ENCODE measurements at places on chromosomes 7 and 10. TPM values are rescaled to one million over a fixed set of nuclear protein-coding genes. Genes with fewer than 3 reads are reported as not detected.

DNA sequence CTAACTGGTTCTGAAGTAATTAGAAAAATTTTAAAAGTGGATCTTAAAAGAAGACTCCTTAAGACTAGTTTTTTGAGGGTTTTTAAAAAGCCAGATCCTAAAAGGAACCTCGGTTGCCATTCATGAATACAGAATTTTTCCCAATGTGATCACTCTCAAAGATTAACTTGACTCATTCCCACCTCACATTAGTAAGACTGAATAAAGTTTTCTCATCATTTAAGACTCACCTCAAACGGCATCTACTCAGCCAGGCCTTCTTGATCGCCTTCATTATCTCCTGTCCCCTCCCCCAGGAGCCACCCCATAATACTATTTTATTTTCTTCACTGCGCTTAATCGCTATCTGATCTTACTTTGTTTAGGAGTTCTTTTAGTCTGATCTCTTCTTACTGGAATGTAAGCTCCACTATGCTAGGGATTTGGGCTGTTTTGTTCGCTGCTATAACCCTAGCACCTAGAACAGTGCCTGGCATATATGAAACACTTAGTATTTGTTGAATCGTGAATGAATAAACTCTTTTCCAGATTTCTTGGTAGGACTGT, 55.9 kb upstream of the PCGF5 start:
- DNase-seq: no peak

NXPH1 gene
- polyA plus RNA-seq: not detected

WNT8B gene
- polyA plus RNA-seq: not detected

GPR22 gene
- polyA plus RNA-seq: not detected

- no peak for DNase-seq
Measured at GRCh38 chr7:140347218-140347617, 51.1 kb downstream of the SLC37A3 start.

DNA sequence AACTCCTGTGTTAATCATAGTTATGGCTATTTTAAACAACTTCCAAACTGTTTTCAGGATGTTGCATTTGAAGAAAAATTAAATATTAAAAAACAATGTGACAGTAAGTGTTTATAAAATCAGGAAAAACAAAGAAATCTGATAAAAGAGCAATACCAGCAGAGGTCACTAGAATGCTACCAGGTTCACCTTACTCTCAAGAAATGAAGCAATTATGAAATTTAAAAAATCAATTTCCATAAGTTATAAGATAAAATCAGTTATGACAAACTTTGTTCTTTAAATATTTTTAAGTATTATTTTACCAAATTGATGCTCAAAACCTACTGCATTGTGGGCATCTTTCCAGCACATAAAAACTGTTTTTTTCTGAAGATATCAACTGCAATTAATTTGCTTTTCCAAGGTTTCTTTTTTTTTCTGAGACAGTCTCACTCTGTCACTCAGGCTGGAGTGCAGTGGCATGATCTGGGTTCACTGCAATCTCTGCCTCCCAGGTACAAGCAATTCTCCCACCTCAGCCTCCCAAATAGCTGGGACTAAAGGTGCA, 50.7 kb upstream of the RHEB start:
- DNase-seq: no peak

PRPS1L1 gene
- polyA plus RNA-seq: not detected

LRRC61 gene
- polyA plus RNA-seq: 13.9 TPM

DNA sequence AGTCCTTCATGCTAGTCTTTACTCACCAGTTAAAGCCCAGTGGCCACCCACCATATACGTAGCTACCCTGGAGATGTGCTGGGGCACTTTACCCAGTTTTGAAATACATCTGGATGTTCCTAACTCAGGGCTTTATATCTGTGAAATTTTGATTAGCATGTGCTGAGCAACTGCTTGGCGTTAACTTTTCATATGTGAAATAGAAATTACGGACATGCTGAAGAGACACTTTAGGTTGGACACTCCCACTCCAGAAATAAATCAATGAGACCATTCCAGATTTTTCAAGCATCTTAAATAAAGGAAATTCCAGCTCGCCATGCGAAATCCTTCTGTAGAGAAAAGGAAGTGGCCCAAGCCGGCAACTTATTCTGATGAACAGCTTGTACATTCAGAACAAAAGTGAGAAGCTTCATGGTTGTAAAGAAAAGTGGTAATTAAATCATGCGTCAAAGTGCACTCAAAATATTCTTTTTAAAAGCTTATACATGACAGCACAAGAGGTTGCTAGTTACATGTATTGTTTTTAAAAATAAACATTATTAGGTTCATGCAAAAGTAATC, 153.5 kb upstream of the ITGB1 start:
- DNase-seq: no peak

GRCh38 chr10:102400076-102400475, 4.6 kb downstream of the NFKB2 start:
- no peak for DNase-seq

KLF14 gene
- not detected for polyA plus RNA-seq
